ENCODE measurements at places on chromosomes 12 and 14.
A peak's percentile ranks its signal among the peaks of the same experiment; 100 is the strongest.

DNA sequence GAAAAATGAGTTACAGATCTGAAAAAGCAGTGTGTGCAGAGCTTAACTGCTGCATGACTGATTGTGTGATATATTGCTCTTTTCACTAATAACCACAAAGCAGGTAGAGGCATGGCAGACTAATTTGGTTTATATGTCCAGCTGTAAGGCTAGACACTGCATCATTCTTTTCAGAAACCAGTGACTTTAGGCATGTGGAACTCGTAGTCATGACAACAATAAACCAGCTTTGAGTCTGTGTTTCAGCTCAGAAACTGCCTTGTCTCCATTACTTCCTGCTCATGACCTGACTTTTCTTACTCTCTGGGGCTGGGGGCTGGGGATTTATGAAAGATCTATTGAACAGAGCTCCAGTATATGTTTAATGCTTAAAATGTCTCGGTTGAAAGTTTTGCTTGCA lies 146.8 kb upstream of the LRIG3 start:
- peak; percentile 76 for DNase-seq

GRCh38 chr14:65252482-65253255 lies 150.4 kb upstream of the MAX start:
- no peak for DNase-seq

GRCh38 chr12:91276509-91276908 lies 93.9 kb upstream of the DCN start:
- peak; percentile 27 for DNase-seq

DNA sequence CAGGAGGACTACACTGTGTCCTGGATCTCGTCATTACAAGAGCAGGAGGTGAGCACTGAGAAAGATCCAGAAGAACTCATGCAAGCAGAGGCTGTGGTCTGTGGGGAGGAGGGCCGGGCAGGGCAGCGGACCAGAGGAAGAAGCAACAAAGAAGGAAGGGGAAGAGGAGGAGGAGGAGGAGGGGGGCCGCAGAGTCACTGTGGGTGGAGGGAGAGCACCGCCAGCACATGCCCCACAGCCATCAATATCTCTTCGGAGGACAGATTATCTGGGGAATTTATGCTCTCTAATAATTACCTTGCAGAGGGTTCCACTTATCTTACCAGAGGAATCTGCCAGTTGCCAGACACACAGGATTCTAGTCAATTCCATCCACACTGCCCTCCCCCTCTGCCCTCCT lies 105.6 kb downstream of the DPF3 start:
- DNase-seq: no peak

GRCh38 chr12:64385468-64385867 lies 5.1 kb downstream of the C12orf56 start:
- DNase-seq: peak; percentile 42

DNA sequence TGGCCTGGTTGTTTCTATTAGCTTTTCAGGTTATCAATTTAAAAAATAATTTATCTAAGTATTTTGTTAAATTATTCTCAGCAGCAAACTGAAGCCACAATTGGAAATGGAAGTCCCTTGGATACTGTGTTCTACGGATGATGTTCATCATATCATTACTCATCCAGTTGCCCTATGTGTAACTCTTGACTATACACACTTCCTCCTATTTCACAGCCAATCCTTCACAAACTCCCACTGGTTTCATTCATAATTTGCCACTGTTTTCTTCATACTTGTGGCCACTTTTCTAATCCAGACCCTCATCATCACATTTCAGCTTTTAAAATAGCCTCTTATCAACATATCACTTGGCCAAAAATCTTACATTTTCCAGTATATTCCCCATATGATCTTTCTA lies 84.0 kb downstream of the CATSPERB start:
- no peak for DNase-seq

DNA sequence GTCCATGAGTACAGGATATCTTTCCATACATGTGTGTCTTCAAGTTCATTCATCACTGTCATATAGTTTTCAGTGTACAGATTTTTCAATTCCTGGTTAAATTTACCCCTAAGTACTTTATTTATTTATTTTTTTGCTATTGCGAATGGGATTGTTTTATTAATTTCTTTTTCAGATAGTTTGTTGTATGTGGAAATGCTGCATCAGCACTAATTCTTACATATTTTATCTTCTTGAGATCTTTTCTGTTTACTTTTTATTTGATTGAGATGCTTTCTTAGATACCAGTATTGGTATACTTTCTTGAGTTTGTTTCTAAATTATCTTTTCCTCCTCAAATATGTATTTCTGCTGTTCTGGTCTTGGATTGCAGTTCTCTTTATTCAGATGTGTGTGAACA lies 148.9 kb downstream of the RGS6 start:
- no peak for DNase-seq

DNA sequence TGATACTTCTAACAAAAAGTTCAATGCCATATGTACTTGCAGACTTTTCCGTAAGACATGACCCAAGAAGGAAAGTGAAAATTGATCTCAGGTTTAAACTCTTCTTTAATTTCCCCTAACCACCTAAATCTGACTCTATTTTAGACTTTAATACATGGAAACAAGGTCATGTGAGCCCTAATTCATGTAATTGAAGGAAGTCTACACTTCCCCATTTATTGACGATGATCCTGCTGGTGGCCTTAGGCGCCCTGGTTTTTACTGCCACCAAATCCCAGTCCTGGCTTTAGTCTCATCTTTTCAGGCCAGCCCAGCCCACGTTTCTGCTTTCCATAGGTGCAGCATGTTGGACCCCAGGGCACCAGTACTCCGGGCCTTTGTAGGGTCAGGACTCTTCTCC lies 157.9 kb downstream of the PELI2 start:
- DNase-seq: no peak

DNA sequence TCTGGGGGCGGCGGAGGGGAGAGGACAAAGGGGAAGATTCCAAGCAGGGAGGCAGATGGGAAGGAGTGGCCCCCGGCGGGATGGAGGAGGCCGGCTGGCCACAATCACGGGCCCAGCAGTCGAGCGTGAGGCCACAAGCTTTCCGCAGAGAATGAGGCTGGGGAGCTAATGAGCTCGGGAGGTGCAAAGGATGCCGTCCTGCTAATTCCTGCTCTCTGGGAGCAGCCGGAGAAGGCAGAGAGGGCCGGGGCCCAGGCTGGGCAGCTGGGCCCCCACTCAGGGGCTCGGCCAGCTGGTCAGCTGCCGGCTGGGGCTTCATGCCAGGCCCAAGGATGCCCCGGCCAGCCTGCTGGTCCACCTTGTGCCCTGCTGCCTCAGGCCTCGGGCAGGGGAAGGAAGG lies 98.1 kb upstream of the LHX5 start:
- DNase-seq: no peak

GRCh38 chr12:30461026-30461615 lies 234.5 kb downstream of the IPO8 start:
- no peak for DNase-seq

DNA sequence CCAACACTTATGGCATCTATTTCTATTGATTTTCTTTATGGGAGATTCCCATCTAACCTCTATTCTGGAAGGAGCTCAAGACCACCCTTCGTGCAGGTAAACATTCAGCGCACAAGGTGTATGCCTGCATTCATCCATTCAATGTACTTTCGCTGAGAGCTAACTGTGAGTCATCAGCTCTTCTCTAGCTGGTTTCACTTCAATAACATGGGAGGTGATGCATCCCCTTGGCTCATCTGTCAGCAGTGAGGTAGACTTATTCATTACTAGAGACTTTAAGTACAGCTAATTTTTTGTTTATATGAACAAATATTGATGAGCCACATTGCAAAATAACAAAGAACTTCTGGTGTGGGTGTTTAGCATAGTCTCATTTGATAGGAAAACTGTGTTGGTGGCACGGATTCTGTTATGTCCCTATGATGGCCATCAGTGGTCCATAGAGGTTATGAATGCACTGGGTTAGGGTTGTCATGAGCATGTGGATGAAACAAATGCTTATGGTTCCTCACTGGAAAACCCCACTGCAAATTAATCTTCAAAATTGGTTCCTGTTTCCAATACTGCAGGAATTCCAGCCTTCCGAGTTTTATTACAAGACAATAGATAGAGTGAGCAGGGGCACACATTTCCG lies 1151.0 kb downstream of the BCL11B start:
- DNase-seq: no peak

DNA sequence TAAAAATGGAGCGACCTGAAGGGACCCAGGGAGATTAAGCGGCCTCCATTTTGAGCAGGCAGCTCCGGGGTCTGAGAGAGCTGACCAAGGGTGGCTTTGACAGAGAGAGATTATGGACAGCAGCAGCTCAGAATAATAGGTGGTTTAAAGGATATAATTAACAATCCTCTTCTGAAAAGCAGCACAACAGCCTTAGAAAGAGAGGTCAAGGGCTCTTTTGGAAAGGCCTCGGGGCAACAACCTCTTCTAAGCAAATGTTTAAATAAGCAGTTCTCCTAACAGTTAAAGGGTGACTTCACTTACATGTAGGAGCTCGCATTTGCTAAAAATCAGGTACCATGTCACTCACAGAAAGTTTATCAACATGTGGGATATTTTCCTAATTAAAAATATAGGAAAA lies 87.2 kb upstream of the FRMD6 start:
- no peak for DNase-seq

GRCh38 chr14:103436533-103436932 lies 51.3 kb downstream of the MARK3 start:
- peak; percentile 41 for DNase-seq

DNA sequence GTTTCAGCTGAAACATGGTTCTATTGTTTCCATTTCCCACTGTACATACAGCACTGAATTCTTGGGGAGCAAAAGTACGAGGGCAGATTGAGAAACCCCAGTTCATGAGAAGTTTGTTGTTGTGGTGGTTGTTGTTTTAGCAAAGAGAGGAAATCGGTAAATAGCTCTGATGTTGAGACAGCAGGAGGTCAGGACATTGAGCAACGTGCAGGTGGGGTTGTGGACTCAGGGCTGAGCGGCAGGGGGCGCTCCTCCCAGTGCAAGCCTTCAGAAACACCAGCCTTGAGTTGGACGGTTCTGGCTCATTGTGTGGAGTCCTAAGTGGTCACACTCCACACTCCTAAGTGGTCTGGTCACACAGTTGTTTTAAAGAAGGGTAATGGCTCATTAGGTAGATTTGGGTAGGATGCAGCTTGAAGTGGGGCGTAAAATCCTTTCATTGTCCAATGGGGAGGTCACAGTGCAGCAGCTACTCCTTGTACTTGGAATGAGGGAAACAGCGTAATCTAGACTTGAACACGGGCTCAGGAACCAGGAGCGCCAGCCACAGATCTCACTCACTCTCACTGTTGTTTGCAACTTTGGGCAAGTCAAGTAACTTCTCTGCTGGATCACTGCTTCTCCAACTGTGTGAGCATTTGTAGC lies 14.5 kb upstream of the PWP1 start:
- no peak for DNase-seq

GRCh38 chr12:39804898-39805297 lies 185.3 kb upstream of the ABCD2 start:
- DNase-seq: no peak

GRCh38 chr12:51593539-51593938 lies 2.5 kb downstream of the SCN8A start:
- DNase-seq: peak; percentile 69

- DNase-seq: no peak
Observed at GRCh38 chr12:18414671-18415070, 153.4 kb downstream of the PIK3C2G start.

DNA sequence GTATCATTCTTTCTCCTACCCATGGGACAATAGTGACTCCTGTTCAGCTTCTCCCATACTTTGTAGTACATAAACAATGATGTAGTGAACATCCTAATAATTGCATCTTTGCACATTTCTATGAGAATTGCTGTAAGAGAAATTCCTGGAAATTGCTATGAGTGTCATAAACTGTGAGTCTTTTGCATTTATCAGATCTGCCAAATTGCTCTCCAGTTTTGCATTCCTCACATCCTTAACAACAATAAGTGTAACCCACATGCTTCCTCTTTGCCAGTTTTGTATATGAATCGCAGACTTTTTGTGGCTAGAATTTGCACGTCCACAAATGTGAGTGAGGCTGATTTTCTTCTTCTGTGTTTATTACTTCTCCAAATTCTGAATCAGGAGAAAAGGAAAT lies 124.0 kb upstream of the TBX5 start:
- DNase-seq: peak; percentile 15

- no peak for DNase-seq
Observed at GRCh38 chr14:74506411-74506851, 12.9 kb downstream of the ISCA2 start.

- DNase-seq: no peak
Observed at GRCh38 chr14:70721542-70721941, 79.8 kb downstream of the TTC9 start.

GRCh38 chr12:38282886-38283285 lies 33.7 kb upstream of the ALG10B start:
- no peak for DNase-seq

- no peak for DNase-seq
Observed at GRCh38 chr12:126383506-126383905, 1318.3 kb downstream of the AACS start.

DNA sequence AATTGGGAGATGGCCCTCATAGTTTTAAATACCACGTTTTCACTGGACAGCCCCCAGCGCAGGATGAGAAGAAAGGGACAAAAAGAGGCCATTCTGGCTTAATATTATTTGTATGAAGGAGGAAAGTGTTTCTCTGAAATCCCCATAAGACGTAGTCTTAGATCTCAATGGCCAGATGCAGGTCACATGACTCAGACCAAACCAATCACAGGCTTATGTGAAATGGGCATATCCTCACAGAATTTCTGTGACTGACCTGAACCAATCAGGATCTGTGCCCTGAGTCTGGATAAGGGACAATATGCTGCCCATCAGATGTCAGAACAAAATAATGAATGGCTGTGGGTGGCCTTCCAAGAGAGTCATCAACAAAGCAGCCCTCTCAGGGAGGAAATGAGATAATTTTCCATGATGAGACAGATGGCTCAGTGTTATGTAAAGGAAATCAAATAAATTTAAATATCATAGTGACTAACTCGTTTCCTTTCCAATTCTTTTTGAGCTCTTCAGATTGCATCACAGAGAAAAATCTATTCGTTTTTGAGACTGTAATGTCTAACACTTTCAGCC lies 1009.5 kb upstream of the TMEM132C start:
- DNase-seq: peak; percentile 69

GRCh38 chr12:98402091-98402490 lies 113.3 kb upstream of the TMPO start:
- DNase-seq: no peak

DNA sequence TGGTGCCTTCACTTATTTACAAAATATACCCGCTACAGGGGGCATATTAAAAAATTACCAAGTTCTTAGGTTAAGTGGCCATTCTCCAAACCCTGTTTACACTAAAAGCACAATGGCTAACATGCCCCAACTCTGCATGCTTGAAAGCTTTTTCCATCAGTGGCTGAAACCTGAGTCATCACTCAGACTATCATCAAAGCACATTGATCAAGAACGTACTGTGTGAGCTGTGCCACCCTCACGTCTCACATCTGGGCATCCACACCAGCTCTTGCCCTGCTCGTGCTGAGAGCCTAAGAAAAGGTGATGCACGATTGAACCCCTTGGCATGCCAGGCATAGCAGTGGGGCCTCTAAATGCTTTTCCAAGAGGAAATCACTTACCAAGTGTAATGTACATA lies 13.2 kb downstream of the AQP6 start:
- DNase-seq: no peak
